ENCODE measurements at places on chromosomes 7 and 10. TPM values are rescaled to one million over a fixed set of nuclear protein-coding genes. Genes with fewer than 3 reads are reported as not detected.
A peak's percentile ranks its signal among the peaks of the same experiment; 100 is the strongest.

- DNase-seq, result no peak
Observed at GRCh38 chr10:124592101-124592500, 130.5 kb downstream of the LHPP start.

DNA sequence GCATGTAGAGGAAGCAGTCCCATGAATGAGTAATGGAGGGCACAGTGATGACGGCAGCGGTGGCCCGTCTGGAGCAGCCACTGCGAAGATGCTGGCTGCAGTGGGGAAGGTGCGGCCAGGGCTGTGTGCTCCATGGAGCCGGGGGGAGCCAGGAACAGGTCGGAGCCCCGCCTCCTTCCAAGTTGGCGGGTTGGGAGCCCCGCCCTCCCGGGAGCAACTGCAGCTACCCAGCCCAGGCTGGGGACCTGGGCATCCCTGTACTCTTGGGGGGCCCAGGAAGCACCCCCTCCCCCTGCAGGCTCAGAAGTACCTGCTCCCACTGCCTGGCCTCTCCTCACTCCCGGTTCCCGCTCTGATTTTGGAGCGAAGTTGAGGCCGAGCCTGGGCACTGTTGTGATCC, 175.1 kb upstream of the ADCY1 start:
- no peak for DNase-seq

The DYNC1I1 gene
- not detected for total RNA-seq

GRCh38 chr7:18212758-18213157, 185.1 kb upstream of the PRPS1L1 start:
- no peak for DNase-seq

DNA sequence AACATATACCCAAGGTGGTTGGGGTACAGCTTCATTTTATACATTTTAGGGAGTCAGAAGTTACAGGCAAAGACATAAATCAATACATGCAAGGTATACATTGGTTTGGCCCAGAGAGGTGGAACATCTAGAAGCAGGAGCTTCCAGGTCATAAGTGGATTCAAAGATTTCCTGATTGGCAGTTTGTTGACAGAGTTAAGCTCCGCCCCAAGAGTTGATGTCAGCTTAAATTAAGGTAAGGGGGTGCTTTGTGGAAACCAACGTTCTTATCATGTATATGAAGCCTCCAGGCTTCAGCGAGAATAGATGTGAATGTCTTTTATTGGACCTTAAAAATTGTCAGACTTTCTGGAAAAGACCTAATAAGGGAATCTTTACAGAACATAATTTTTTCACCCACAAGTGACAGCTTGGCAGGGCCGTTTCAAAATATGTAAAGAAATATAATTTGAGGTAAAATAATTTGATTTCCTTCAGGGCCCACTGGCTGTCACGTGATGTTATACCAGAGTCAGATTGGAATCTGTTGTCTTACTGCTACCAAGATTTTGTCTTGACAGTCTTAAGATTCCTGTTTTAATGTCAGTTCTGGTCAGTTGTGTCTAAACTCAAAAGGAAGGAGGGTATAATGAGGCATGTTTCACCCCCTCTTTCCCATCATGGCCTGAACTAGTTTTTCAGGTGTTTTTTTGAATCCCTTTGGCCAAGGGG, 6.3 kb upstream of the PANK1 start:
- DNase-seq, result no peak

DNA sequence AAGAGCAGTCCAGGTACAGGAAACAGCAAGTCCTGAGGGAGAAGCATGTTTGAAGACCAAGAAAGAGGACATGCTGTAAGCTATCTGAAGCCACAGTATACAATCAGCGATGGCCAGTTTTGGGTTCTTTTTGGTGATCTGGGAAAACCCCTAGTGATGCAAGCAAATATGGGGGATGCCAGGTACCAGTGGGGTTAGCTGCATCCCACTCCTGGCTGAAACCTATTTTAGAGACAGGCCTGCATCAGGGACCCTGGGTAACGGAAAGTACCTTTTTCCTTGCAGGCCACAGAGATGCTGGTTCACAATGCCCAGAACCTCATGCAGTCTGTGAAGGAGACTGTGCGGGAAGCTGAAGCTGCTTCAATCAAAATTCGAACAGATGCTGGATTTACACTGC, 32.9 kb downstream of the AP3M1 start:
- no peak for DNase-seq

DNA sequence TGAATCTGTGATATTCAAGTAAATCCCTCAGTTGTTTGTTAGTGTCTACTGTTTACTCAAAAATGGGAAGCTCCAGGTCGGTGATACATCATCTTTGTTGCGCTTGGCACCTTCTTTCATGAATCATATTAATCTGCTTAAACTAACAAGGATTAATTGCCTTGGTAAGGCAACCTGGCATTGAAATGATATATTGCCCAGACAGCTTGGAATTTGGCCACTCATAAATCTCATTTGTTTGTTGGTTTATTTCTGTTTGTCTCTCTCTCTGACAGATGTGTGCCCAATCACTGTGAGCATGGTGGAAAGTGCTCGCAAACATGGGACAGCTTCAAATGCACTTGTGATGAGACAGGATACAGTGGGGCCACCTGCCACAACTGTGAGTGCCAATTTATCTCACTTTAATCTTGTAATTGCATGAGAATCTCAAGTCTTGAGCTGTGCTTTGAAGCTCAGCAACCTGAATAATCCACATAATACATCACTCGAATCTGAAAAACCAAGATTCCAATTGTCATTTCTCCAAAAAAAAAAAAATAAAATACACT, 1104.8 kb upstream of the C7orf33 start:
- DNase-seq, result no peak

DNA sequence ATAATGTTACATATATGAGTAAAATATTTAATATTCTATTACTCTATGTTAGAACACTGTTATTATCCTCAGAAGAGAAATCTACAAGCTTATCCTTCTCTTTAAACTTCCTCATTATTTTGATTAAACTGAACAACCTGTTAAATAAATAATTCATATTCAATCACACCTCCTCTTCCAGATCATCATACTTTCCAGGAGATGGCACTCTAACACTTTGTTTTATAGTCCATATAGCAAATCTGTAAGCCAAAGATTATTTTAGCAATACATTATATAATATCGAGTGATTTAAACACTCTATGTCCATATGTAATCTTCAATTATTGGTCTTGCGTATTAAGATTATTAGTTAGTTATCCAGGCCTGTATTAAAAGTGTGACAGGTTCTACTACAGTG, 694.1 kb downstream of the ANKRD7 start:
- DNase-seq, result no peak

DNA sequence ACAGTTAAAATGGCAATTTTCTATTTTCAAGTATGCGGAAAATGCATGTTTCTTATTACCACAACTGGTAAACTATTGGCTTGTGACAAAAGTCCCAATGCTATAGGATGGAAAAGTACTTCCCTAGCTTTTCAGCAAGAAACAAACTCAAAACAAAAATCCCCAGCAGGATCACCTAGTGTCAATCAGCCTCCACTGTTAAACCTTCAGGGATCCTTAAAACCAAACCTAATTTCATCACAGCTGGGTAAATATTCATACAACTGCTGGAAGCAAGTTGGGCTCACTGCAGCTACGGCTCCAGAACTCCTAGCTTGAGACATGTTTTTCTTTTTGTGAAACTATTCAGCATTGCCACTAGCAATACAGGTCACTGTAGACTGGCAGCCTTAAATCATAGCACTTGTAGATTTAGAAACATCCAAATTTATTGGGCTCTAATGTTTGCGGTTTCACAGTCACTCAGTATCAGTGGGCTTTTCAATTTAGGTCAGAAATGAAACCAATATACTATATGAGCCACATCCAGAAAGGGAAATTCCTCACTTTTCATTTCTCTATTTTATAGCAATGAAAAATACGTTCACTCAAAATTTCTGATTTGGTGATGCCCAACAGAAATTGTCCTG, 145.2 kb upstream of the ANK3 start:
- DNase-seq, result no peak

GRCh38 chr7:38675494-38676106, 44.4 kb upstream of the AMPH start:
- no peak for DNase-seq

DNA sequence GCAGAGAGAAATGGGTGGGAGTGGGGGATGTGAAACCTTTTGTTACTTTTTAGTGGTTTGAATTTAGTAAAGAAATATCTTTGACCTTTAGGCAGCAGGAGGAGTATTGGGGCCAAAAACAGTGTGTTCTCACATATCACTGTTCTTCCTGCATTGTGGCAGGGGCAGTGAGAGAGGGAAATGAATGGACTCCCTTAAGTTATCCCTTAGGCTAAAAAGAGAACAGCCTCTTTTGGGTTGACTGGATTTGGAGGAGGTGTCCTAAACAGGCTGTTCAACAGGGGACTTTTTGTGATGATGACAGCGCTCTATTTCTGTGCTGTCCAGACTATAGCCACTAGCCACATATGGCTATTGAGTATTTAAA, 22.3 kb downstream of the ZNF775 start:
- no peak for DNase-seq

The TMEM120A gene
- total RNA-seq, result 25.5 TPM

The GOLGA7B gene
- 10.8 TPM for total RNA-seq

- no peak for DNase-seq
Observed at GRCh38 chr10:76298329-76298728, 866.9 kb downstream of the LRMDA start.

The RAB19 gene
- 8.1 TPM for total RNA-seq

The ALDH18A1 gene
- total RNA-seq, result 46.8 TPM

The FFAR4 gene
- total RNA-seq, result not detected

DNA sequence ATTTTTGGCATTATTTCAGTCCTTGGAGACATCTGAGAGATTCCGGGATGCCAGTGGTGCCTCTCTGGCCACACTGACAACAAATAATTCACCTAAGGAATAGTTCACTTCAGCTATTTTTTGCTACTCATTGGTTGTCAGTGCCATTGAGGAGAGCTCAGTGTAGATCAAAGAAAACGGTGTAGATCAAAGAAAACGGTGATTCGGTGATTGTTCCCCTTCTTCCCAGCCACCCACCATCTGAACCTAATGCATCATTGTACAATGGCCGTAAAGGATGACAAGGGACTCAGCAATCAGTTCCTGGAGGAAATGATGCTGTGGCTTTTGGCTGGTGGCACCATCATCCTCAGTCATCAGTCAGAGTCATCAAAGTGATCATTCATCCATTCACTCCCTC, 80.6 kb downstream of the PTPRZ1 start:
- DNase-seq, result no peak

DNA sequence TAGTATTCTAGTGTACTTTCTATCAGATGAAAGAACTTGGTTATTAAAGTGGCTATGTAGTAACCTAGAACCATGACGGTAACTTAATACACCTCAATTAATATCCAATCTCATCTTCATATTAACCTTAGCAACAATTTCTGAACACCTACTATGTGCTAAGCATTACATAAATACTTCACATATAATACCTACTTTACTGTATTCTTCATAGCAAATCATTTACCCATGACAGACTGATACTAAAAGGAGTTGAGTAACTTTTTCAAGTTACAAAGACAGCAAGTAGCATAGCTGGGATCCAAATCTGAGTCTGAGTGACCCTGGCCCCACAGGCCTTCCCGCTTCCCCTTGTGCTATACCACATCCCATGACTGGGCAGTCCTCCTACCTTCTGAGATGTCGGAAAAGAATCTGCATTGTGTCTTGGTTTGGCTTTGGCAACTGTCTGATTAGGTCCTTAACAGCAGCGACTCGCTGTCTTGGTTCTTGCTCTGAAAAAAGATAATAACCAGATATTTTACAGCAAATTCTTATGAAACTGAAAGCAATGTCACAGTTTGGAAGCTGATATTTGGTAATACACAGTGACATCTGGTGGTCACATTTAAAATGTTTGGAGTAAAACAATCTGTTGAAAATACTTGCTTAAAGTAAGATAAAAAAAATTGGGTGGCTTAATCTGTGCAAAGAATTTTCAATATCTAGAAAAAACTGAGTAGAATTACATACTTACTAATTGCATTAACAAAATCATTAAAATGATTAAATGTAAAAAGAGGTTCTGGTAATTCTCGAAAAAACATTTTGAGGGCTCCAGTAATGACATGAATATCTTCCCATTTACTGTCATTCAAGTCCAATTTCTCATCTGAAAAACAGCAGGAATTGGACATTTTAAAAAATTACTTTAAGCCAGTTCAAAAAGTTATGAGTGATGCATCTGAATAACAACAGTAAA, 120.1 kb downstream of the ARHGAP12 start:
- peak; percentile 32 for DNase-seq

DNA sequence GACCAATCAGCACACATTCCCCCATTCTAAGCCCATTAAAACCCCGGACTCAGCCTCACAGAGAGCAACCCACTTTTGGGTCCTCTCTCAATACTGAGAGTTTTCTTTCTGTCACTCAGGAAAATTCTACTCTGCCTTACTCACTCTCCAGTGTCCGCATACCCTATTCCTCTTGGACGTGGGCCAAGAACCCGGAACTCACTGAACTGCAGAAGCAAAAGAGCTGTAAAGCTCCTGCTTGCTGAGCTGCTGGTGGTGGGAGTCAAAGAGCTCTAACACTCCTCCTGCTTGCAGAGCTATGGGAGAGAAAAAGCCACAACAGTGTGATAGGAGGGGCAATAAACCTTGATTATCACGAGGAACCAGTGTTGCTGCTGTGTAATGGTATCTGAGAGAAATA, 386.9 kb downstream of the POM121L12 start:
- no peak for DNase-seq

GRCh38 chr7:96685755-96686154, 23.9 kb downstream of the SEM1 start:
- no peak for DNase-seq

The CDHR1 gene
- total RNA-seq, result 3.5 TPM

DNA sequence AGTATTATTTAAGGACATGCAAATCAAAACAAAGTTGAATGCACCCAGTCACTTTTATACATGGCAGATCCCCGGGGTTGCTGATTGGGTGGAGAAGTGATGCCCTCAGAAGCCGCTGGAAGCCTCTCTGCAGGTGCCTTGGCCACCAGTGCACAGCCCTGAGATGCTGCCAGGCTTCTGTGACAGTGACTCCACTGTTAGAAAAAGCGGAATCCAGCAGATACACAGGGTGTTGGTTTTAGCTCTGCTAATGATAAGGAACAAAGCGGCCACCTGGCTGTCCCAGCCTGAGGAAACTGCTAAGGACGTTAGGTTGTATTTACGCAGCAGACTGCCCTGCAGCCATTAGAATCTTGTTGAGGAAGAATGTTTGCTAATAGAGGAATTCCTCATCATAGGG, 47.5 kb downstream of the JAKMIP3 start:
- DNase-seq, result peak; percentile 5

- no peak for DNase-seq
Observed at GRCh38 chr10:116741391-116742351, 695 bp downstream of the HSPA12A start.

DNA sequence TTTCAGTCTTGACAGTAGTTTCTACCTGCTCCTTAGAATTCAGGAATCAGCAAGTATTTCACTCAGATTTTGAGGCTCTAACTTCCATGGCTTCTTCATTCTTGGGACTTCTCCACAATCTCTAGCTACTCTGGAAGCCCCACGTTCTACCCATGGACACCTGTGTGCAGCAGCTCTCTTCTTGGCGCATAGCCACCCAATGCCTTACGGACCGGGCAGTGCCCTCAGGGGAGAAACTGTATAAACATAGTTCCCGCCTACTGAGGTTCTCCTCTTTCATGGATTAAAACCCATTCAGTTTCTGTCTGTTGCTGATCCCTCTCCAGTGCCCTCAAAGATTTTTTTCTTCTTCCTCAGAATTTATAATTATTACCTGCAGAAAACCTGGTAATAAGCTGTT, 177.1 kb downstream of the SORCS1 start:
- no peak for DNase-seq

- DNase-seq, result no peak
Observed at GRCh38 chr10:48557511-48558123, 47.3 kb downstream of the ARHGAP22 start.

The AKR1C3 gene
- 1.8 TPM for total RNA-seq
